Left ventricle myocardium superior (tissue), 1 donor: ENCODE measurements at places on chromosomes 7 and 10. TPM values are rescaled to one million over a fixed set of nuclear protein-coding genes. Genes with fewer than 3 reads are reported as not detected.

OPN1SW gene
- total RNA-seq, result not detected

DNA sequence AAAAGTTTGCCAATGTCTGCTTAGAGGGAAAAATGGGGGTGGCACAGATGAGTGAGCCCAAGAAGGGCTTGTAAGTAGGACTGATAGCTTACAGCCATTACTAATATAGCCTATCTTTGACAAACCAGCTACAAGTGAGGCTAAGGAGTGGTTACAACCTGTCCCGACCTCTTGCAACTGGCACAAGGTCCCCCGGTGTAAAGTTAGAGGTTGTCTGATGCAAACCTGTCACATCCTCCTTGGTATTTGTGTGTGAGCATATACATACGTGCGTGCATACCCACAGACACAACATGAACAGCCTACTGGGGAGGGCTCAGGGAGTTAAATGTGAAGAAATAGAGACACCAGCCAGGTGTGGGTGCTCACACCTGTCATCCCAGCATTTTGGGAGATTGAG is 14.6 kb downstream of the ADAP1 start:
- no peak for DNase-seq

DNA sequence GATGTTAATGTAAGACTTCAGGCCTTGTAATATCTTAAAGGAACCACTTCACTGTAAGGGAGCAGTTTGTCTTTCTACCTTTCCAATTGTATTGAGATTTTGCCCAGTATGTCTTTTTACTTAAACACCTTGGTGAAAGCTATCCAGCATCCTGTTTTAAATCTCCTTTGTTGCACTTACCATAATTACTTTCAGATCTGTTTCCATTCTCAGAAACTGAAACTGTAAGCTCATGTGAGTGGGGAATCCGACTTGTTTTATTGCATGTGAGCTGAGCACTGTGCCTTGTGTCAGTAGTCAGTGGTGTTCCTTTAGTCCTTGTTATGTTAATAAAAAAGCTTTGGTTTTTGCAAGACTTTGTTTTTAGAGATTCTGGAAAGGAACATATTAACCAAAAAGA is 42.2 kb downstream of the BMPR1A start:
- DNase-seq, result no peak

DNA sequence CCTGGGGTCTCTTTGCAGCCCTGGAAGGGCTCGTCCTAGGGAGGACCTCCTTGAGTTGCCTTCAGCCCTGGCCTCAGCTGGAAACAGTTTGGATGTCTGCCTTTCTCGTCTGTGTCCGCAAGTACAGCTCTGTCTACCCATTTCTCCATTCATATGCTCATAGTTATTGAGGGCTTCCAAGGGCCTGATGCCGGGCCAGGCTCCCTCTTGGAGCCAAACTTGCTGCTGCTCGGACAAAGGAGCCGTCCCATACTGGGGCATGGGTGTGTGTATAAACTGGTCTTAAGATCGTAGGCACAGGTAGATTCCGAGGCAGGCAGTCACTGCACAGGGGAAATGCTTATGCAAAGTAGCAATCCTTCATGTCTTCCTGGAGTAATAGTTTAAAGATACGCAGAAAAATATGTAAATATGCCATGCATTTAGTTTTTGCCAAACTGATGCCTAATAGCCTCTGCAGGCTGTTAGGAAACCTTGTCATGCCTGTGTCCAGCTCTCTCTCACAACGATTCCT is 117.0 kb upstream of the BTBD16 start:
- no peak for DNase-seq

VGF gene
- not detected for total RNA-seq

MET gene
- 20.0 TPM for total RNA-seq

DNA sequence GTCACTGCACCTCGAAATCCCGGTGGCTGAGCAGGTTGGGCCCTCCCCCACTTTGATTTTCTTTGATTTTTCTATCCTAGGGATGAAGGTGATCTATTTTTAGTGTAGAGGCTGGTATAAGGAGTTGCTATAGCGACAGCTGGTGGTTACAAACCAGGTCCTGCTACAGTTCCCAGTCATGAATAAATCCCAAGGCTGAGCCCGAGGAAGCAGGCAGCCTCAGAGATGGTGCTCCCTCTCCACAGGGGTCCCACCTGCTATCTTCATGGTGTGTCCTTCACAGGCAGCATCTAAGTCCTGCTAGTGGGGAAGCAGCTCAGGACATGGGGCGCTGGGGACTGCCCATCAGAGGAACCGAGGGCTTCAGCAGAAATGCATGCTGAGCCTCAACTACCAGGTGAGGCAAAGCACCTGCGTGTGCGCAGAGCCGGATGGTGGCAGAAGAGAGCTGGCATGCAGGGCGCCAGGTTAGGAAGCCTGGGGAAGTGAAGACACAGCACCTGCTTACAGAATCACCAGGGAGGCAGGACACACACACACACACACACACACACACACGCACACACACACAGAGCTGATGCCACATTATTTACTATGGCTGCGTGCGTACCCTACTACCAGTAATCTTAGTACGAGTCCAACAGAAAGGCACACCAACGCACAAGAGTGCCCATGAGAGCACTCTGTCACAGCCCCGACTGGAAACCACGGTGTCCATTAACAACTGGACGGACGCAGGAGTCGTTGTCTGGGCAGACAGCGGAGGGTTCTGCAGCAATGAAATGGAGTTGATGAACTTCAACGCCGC is 150.9 kb downstream of the PRKAG2 start:
- peak; percentile 20 for DNase-seq

DNA sequence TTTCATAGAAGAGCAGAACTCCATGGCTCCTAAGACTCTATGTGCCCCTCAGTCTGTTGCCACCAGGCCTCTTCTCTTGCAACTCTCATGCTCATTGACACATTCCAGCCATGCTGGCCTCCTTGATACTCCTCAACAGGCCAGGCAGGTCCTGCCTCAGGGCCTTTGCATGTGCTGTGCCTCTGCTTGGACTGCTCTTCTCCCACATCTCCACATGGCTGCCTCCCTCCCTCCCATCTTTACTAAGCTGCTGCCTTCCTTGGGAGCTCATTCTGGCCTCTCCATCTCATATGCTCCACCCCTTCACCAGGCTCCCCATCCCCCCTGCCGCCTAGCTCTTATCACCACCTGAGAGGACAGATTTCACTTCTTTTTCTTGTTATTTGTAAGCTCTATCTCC is 103.8 kb upstream of the GPR26 start:
- no peak for DNase-seq

- DNase-seq, result no peak
Measured at GRCh38 chr7:33823913-33824312, 81.4 kb upstream of the BMPER start.

DNA sequence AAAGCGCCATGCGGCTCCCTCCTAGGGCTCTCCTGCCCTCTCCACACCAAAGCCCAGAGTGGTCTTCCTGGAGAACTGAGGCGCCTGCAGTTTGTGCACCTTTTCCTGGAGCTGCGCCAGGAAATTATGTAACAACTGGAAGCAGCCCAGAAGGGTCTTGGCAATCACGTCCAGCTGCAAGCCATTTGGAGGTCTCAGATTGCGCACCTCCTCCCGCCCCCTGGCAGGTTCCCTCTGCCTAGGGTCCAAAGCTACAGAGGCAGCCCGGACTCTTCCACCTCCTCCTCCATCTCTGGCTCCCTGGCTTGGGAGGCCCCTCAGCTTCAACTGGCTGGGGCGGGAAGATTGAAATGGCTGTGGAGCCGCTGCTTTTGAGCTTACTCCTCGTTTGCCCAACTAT is 34.0 kb upstream of the SFTPD start:
- no peak for DNase-seq

ICA1 gene
- 51.0 TPM for total RNA-seq

DNA sequence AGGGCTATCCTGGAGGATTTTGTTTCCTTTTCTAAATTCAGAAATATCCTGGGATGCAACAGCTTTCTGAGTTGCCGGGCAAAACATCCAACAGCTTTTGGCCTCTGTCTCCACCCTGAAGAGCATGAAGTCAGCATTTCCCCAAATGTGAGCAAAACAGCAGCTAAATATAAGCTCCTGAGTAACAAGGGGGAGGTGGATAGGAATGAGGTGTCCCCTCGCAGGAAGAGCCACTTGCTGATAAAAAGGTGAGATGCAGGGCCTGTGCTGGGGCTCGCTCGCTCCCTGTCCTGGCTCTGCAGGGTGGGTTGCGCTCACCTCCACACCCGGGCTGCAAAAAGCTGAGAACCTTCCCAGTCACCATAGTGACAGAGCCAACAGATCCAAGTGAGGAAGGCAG is 264.3 kb downstream of the ZEB1 start:
- no peak for DNase-seq

DNA sequence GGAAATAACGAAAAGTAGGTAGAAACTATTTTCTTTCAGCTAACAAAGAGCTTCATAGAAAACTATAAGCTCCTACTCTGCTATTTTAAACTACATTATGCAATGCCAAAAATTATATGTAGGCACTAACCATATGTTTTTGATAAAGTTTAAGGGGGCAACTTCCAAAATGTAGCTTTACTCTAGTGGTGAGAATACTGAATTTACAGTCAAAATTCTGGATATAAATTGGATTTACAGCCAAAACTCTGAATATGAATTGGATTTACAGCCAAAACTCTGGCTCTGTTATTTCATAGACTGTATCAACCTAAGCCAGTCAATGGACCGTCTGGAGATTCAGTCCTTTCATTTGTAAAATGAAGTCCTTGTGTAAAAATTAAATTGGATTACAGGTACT is 86.8 kb upstream of the ANK3 start:
- DNase-seq, result no peak

- no peak for DNase-seq
Measured at GRCh38 chr7:69772718-69773436, 174.6 kb downstream of the AUTS2 start.

CNNM1 gene
- total RNA-seq, result 0.10 TPM

DNA sequence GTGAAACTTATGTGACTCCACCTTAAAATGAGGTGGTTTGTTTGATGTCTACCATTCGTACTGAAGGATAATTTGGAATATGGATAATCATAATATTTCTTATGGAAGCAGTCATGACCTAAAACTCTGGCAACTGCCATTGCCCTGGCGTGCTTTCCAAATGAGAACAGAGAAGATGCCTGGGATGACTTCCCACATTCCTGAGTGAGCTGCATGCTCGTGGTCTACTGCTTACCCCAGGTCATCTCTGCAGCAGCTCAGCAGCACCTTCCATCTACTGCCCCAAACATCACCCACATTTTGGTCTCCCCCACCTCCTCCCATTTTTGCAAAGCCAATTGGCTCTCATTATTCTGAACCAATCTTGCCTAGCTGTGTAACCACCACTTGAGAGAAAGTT is 40.1 kb downstream of the LYZL1 start:
- DNase-seq, result peak; percentile 65

GRCh38 chr10:34155812-34156211 is 659.3 kb downstream of the PARD3 start:
- DNase-seq, result no peak

DNA sequence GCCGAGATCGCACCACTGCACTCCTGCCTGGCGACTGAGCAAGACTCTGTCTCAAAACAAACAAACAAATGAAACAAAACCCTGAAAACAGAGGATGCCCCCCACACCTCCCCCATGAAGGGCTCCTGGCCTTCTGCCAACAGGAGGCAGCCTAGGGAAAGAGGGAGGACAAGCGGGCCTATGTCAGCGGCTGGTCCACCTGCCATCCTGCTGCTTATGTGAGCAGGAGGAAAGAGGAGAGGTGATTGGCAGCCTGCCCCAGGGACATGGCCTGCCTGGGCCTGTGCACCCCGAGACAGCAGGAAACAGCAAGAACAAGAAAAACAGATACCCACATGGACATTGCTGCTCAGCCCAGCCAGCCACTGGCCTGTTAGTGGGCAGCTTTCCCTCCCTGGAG is 9.1 kb upstream of the ZNF316 start:
- no peak for DNase-seq

ADGRA1 gene
- not detected for total RNA-seq

FBH1 gene
- total RNA-seq, result 78.7 TPM

HMX2 gene
- not detected for total RNA-seq

- no peak for DNase-seq
Measured at GRCh38 chr10:119478111-119478802, 64.3 kb downstream of the RGS10 start.

DNA sequence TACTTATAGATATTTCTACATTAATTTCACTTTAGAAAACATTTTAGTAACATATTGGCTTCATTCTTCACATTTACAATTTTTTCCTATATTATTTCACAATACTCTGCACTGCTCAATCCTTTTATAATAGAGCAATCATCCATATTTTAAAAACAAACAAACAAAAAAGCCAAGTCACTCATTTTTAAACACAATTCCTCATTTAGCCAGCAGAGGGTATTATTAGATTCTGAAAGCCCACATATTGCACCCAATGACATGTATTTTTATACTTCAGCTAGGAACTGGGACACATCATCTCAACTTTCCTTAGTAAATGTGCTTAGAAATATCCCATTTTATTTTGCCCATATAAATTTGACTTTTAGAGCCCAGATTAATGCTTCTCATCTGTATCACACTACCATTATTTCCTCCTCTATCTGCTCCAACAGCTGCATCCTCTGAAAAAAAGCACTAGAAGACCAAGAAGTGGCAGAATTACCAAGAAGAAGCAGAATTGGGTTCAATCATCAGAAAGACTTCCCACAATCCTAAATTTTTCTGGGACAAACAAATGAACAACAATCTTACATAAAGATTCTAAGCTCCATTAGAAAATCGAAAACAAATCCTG is 29.5 kb downstream of the CTNNA3 start:
- no peak for DNase-seq

- no peak for DNase-seq
Measured at GRCh38 chr10:43890124-43890523, 241.4 kb upstream of the ZNF32 start.

RNF32 gene
- total RNA-seq, result not detected

DNA sequence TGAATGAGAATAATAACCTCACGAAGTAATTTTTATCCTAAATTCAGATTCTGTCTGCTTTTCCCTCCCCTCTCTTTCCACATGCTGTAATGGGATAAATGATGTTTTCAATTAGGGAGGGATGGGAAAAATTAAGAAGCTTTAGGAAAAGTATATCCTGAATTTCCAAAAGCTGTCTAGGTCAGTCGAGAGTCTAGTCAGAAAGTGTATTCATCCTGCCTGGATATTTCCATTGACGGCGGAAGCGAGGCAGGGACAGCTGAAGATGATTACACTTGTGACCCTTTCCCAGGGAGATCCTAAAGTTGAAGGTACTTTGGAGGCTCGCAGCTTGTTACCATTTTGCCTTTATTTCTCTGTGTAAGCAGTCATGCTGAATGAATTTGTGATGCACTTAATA is 204.1 kb downstream of the ZNF365 start:
- DNase-seq, result no peak

SUPV3L1 gene
- total RNA-seq, result 40.2 TPM

- DNase-seq, result no peak
Measured at GRCh38 chr7:143973870-143974416, 19.3 kb downstream of the OR2F1 start.

FAM25G gene
- not detected for total RNA-seq
